Stimulated activated CD4-positive, alpha-beta T cell treated with anti-CD3 and anti-CD28 coated beads, Interleukin-4, amount 100 ng/mL, for 48 hours (primary cell): ENCODE measurements at places on chromosomes 13 and 19.
A peak's percentile ranks its signal among the peaks of the same experiment; 100 is the strongest.

GRCh38 chr13:35596321-35597030 lies 120.0 kb upstream of the MAB21L1 start:
- no peak for DNase-seq

DNA sequence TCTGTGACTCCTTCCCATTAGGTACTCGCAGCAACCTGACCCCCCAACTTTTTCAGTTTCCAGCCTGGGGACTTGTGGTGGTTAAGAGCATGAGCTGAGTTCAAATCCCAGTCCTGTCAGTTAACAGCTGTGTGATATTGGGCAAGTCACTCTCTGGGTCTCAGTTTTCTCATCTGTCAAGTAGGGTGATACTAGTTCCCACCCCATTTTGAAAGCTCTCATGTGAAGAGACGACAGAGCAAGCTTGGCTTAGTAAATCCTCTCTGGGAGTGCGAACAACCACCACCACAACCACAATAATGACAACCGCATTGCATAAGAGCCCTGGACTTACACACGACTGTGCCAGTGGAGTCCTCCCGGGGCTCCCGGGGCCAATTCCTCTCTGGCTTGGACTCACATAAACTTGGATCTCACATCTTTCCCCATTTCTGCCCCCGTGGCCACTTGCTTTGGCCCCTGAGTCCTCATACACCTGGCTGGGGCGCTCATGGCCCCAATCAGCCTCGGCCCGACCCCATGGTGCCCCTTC lies 454 bp downstream of the BLVRB start:
- DNase-seq: no peak

DNA sequence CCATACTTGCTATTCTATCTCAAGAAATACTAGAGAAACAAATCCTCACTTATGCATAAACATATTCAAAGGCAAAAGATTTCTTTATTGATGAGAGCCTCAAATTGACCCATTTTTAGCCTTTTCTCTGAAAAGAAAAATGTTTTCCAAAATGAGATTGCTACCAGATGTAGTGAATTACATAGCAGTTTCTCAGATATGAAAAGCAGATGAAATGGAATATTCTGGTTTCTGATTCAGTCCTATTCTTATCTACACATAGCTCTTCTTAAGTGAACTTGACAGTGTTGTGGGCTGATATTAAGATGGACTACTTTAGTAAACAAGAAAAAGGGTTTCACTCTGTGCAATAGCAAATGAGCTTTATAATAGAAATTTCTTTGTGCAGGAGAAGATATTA lies 183.5 kb downstream of the DNAJC15 start:
- no peak for DNase-seq

- no peak for DNase-seq
These were observed 429.3 kb downstream of the PCDH20 start for GRCh38 chr13:60986301-60986700.

DNA sequence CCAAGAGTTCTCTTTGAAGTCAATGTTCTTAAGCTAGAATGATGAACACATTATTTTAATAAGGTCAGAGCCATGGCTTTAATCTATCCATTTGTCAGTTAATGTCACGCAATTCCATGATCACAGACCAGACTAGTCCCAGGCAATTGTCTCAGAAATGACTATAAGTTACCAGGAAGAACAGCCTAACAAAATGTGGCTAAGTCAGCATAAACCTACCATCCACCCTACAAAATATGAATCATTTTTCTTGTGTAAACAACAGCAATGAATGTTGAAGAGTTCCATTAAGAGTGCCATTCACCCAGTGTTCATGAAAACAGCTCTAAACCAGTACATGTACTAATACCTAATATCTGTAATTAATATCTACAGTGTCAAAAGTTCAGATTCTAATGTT lies 127.5 kb downstream of the KCTD12 start:
- no peak for DNase-seq

DNA sequence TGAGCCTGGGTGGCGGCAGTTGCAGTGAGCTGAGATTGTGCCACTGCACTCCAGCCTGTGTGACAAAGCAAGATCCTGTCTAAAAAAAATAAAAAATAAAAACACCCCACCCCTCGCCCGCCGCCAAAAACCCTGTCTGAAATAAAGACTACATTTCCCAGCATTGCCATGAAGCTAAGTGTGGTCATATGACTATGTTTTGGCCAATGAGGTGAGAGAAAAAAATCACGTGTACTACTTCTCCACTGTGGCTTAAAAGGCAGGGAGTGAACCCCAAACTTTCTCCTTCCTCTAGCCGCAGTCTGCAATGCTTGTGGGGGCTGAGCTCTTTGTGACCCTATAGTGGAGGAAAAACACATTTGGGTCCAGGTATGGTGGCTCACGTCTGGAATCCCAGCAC lies 54.9 kb downstream of the COLGALT1 start:
- no peak for DNase-seq

GRCh38 chr13:83796364-83796763 lies 85.9 kb downstream of the SLITRK1 start:
- no peak for DNase-seq

DNA sequence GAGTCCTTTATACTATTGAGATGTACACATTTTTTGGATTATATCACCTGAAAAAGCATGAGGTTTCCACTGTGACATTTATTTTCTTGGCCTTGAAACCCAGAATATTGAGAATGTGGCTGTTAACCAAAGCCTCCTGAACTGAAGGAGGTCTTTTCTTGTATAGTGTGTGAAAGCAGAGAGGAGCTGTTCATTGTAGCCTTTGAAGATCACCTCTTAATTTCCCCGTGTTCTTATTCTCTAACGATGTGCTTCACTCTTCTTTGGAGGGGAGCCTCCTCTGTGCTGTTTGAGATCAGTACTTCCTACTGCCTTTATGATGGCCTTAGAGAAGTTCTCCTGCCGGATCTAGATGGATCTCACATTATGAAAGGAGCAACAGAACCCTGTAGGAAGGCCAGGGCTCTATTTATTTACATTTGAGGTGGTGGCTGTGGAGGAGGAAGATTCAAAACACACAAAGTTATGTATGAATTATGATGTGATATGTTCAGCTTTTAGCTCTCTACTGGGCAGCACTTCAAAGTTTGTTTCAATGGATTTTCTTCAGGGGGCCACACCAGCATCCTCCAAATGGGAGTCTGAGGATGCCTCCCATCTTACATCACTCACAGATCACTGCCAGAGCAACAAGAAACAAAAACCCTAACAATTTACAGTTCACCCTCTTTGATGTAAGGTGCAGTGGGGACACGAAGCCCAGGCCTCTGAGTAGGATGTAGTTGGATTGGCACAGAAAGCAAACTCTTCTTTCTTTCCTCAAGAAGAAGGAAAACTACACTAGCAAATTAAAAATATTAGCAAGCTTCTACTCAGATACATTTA lies 322.3 kb downstream of the DLEU7 start:
- no peak for DNase-seq

DNA sequence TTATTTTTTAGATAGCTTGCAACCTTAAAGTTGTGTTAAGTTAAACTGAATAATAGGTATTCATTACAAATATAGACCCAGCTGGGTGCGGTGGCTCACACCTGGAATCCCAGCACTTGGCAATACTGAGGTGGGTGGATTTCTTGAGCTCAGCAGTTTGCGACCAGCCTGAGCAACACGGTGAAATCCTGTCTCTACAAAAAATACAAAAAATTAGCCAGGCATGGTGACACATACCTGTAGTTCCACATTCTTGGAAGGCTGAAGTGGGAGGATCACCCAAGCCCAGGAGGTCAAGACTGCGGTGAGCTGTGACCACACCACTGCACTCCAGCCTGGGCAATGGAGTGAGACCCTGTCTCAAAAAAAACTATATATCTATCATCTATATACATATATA lies 386.5 kb downstream of the PCDH17 start:
- no peak for DNase-seq

GRCh38 chr13:25177636-25178035 lies 5.5 kb upstream of the AMER2 start:
- no peak for DNase-seq

DNA sequence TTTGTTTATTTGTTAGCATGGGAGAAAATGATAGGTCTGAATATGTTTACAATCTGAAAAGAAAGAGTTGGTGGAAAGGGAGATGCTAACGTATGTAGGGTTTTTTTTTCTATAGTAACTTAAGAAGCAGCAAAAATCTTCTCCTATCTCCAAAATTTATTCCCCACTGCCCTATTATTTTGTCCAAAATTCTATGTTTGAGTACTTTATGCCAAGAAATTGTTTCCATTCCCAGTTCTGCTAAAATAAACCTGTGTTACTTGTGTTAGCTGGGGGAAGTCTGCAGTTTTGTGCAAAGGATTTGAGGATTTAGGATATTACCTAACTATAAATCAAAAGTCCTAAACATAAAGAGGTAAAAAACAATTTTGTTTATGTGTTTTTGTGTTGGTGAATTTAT lies 2770.4 kb upstream of the PCDH20 start:
- DNase-seq: no peak

DNA sequence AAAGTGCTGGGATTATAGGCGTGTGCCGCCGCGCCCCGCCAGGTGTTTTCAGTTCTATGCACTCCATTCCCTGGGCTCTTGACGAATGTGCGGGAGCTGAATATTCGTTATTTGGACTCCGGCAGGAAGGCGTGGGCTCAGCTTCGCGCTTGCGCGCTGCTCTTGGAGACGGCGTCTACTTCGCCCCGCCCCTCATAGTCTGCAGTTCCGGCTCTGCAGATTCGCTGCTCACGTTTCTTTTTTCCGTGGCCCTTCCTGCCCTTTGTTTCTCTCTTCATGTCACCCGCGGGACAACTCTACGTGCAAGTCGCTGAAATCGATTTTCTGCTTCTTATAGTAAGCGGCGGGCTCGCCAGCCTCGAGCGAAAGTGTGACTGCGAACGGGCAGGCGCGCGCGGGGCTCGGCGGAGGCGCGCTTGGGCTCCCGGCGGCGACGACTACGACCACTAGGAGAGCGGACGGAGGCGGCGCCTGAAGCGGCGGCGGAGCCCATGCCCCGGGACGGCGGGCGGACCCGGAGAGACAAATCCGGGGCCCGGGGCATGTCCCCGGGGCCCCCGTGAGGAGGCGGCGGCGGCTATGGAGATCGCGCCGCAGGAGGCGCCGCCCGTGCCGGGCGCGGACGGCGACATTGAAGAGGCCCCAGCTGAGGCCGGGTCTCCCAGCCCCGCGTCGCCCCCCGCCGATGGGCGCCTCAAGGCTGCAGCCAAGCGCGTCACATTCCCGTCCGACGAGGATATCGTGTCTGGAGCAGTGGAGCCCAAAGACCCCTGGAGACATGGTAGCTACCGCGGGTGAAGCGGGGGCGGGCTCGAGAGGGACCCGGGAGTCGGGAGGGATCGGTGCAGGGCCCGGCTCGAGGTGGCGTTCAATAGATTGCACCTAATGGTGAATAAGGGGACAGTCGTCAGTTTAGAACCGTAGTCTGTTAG lies at the start of gene PPP1R37:
PPP1R37 (plus strand) TSS at position 433 of the 932 bp plus-strand sequence; CDS start at position 580, 147 bp downstream.
- peak; percentile 87 for DNase-seq

GRCh38 chr19:54254195-54254906 lies 2.7 kb downstream of the LILRB5 start:
- no peak for DNase-seq

DNA sequence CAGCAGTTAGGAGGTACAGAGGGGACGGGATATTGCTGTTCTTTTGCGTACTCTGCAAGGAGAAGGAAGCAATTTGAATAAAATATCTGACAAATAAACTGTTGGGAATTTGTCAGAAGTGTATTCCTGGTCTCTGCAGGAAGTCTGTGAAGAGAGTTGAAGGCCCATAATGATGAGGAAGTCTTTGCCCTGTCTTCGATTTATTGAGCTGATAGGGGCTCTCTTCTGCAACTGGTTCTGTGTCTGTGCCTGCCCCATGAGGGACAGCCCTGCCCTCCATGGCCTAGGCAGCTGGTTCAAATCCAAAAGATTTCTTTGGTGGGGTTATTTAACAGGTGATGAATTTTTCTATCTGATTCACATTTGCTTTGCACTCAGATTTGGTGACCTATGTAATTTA lies 339.7 kb upstream of the EDNRB start:
- DNase-seq: no peak

DNA sequence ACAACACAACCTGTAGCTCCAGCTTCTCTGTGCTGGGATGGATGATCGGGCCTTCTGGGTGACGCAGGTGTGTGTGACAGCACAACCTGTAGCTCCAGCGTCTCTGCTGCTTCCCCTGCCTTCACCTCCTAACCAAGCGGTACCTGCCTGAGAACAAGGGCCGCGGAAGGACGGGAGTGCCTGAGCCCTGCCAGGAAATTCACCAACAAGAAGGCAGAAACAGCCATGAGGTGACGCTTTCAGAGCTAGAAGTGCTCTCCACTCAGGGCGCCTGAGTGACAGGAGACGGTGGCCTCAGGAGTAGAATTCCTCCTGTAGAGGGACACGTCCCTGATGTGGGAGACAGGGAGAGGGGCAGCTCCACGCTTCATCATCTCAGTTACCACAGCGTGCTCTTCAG lies 17.4 kb downstream of the ZNF331 start:
- DNase-seq: no peak

- no peak for DNase-seq
These were observed 26.7 kb upstream of the NAPA start for GRCh38 chr19:47541518-47541917.

- DNase-seq: no peak
These were observed 592.6 kb downstream of the TBC1D4 start for GRCh38 chr13:74889321-74889720.

DNA sequence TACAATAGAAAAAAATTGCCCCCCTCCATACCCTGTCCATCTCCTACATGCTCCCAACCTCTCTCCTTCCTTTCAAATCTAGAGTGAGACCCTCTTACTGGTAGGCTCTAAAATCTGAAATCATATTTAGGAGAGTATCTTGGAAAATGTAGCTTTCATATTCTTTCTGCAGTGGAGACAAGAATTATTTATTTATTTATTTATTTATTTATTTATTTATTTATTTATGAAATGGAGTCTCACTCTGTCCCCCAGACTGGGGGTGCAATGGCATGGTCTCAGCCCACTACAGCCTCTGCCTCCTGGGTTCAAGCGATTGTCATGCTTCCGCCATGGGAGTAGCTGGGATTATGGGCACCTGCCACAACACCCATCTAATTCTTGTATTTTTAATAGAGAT lies 174.1 kb upstream of the MYO16 start:
- DNase-seq: no peak

DNA sequence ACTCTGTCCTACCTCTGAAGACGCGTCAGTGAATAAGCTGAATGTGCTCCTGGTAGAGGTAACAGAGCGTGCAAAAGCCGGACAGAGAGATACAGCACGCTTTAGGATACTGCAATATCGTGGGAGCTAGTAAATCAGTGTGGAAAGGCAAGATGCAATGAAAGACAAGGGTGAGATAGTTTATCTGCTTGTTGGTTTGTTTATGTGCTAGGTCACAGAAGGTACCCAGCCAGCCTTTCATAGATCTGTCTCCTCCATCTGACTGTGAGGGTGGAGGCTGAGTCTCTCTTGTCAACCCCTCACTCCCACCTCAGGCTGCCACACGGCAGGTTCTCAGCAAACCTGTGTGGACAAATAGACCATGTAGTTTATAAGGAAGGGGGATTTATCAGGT lies 904 bp upstream of the GIPC1 start:
- no peak for DNase-seq
